CD4-positive, alpha-beta T cell treated with Interleukin-12 subunit alpha and Interleukin-12 subunit beta, for 1 hour (primary cell): ENCODE measurements at places on chromosomes 2 and 18.

GRCh38 chr2:74086021-74086420, 61.7 kb downstream of the BOLA3 start:
- DNase-seq: no peak

GRCh38 chr2:95313296-95314131, 16.4 kb downstream of the KCNIP3 start:
- DNase-seq: no peak

DNA sequence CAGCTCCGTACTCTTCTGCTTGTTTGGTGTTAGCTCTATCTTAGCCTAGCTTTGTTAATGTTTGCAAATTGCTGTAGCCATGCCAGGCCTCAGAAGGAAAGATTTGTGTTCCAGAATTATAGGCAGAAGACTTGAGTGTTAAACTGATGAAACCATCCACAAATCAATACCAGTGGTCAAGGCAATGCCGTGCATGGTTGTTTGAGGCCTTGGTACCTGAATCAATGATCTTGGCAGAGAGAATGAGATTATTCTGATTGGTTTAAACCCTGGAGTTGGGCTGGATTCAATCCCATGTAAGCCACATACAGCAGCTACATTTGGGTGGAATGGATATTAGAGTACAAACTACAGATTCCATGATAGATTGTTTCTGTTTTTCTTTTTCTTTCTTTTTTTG, 4.9 kb downstream of the HADHB start:
- DNase-seq: no peak

GRCh38 chr18:79528846-79529245, 133.1 kb downstream of the NFATC1 start:
- DNase-seq: peak; percentile 79

DNA sequence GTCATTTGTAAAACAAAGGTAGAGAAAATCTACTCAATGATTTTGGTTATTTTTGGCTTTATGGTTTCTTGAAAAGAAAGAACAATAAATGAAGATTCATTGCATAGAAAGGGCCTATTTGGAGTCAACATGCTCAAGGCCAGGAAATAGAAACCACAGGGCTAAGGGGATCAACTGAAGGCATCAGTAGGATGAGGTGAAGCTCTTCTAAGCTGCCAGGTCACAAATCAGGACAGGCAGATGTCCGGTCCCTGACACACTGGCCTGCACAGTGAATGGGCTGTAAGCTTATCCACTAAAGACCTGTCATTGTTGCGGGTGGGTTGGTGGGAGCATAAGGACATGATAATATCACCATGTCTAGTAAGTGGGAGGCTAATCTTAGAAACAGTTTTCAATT, 31.6 kb upstream of the RNF138 start:
- no peak for DNase-seq

DNA sequence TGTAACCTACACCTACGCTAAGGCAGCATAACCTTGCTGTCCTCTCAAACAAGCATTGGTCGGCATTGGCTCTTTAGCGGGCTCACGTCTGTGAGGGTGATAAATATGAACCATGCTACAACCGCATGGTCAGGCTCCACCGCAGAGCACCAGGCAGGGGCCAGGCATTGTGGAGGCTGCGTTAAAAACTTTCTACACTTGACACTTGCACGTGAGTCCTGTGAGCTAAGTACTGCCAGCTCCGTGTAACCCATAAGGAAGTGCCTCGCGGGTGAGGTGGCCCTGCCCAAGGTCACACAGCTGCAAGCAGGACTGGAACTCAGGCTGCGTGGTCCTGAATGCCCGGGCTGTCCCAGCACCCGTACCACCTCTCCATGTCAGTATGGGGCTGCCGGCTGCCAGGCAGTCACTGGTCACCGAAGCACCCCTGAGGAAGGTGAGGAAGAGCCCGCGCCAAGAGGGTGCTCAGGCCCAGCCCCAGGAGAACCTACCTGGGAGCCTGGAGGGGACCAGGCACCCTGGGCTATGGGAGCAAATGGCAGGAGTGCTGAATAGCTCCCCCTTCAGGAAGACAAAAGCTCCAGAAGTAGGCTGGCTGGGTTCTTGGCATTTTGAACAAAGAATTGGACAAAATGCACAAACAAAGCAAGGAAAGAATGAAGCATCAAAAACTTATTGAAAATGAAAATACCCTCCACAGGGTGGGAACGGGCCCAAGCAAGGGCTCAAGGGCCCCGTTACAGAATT, 271.1 kb upstream of the RAB6C start:
- no peak for DNase-seq

DNA sequence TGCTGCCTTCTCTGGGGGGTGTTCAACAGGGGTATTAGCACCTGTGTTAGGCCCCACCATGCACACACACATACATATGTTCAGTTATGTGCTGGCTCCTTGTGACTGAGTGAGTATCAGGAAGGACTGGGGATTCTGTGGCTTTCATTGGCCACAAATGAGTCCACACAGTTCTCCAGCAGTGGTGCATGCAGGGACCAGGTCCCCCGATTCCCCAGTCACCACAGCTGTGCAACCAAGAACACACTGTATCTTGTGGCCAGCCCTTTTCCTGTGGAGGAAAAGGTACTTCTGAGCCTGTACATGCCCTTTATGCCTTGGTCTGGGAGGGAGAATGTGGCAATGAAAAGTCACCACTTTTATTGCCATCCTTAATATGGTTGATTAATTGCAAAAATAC, 74.9 kb upstream of the KLF7 start:
- DNase-seq: no peak

DNA sequence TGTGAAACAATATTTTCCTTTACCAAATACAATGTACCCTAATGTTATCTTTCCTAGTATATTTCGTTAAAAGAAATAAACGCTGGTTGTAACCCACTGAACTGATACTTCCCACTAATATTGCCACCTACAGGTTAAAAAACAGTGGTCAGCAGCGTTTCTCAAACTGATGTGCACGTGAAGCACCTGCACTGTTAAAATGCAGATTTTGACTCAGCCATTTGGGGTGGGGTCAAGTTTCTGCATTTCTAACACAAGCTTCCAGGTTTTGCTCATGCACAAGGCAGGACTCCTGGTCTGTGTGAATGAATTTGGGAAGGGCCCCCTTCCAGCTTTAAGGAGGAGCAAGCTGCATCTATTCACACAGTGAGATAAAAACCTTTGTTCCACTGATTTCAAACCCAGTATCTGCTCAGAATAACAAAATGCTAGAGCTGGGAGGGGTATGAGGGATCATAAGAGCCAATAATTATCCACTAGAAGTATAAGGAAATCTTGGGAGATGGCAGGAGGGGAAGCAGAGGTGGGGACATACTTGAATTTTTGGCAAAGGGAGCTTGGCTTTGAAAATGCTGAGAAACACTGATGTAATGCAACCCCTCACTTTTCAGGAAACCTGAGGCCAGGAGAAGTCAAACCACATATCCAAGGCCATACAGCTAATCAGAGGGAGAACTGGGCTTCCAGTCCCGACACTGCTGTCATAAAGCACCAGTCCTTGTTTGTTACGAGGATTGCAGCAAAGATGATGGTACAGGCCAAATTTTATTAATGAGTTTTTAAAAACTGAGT, 116.2 kb downstream of the RBMS1 start:
- DNase-seq: no peak

GRCh38 chr2:182652326-182652725, 63.7 kb upstream of the DNAJC10 start:
- DNase-seq: peak; percentile 17

GRCh38 chr2:222521099-222521498, 96.8 kb downstream of the SGPP2 start:
- DNase-seq: no peak

- no peak for DNase-seq
These were observed 271.3 kb downstream of the CCDC178 start for GRCh38 chr18:33169218-33169617.

DNA sequence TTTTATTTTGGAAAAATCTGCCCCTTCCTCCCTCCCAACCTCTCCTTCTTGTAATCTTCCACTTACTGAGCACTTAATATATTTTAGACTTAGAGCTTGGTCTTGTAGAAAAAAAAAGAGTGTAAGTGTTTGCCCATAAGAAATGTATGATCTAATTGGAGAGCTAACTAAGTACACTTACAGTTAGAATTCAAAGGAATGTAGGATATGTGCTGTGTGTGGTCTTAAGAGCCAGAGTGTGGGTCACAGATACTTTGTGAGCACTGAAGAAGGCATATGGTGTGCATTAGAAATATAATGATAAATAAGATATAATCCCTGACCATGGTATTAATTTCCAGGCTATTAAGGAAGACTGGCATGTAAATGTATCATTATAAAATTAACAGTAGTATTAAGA, 91.8 kb upstream of the ZNF521 start:
- no peak for DNase-seq

DNA sequence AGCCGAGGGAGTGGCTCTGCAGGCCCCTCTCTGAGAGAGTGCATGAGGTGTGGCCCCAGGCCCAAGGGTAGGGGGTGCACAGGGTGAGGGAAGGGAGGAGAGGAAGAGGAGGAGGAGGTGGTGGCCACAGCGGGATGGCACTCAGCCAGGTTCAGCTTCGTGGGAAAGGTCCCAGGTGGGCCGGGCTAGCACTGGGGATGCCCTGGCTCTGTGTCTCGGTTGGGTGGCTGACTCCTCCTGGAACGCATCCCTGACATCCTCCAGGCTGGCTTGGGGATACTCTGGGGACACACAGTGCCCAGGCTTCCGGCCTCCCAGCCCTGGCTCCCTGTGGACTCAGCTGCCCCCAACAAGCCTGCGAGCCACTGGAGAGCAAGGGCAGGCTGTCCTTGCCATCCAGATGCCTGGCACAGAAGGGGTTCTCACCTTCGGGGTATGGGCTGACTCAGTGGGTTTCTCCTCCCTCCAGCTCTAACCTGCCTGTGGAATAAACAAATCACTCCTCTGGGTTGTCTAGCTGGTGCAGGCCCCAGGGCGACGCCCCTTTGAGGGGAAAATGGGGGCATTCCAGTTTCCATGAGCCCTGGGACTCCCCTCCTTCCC, 582 bp upstream of the ZAP70 start:
- no peak for DNase-seq

DNA sequence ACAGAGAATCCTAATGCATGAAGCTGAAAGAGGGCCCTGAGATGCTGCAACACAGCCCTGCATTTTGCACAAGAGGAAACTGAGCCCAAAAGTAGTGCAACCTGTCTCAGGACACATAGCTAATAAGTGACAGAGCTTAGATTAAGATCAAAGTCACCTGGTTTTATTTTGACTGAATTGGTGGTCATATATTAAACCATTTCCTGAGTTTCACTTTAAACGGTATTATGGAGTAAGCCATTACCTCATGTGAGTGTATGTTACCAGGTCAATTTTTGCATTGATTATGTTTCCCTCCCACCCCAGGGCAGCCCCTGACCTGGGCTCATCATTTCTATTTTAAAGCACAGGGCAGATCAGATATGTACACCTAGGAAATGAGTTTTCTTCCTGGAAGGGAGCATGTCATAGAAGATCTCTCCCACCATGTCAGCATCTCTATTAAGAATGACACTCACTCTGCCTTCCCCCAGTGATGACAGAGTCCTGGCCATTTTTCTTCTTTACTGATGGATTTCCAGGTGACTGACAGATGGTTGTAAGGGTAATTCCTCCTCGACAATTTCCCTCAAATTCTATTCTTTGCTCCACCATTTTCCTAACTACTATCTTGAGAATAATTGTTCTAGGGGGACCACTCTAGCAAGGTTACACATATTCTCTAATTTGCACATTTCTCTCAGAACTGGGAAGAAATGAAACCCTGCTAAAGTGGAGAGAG, 441.3 kb upstream of the SLC14A2 start:
- no peak for DNase-seq

GRCh38 chr2:98015671-98016070, 19.9 kb upstream of the TMEM131 start:
- no peak for DNase-seq

DNA sequence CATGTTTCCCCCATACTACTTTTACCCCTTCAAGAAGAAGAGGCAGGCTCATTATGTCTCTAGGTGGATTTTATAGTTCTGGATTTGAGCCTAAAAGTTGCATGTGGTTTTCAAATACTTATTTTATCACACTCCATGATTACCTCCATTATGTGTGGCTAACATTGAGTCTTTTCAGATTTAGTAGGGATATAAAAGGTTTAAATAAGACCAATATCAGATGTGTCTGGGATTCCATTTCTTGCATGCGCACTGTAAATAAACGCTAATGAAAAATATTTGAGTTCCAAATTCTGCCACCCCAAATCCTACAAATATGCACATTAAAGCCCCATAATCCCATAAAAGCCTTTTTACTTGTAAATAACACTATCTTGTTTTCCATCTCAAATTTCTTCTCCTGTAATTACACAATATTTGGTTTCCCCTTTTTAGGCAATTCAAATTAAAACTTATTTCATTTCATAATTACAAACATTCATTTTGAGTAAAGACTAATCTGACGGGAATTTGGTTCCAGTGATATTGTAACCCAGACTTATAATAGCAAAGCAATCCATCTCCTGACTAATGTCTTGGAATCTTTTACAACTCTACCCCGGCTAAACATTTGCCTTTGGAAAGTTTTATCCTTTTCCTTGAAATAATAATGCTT, 600.0 kb downstream of the SLC4A3 start:
- no peak for DNase-seq

- DNase-seq: no peak
These were observed 141.0 kb upstream of the CTDP1 start for GRCh38 chr18:79538635-79539034.

DNA sequence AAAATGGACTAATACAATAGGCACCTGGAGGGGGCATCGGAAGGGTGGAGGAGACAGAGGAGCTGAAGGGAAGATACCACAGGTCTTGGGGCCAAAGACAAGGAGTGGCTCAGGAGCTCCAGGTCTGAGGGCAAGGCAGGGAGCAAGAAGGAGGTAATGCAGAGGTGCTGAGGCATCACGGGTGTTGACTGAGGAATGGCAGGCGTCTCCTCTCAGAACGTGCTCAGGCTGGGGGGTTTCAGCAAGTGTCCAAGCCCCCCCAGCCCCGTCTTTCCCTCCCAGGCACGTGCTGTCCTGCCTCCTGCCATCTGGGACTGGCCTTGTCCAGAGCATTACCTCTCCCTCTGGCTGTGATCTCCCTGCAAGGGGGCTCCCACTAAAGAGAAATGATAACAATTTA, 265.4 kb downstream of the DCDC2C start:
- no peak for DNase-seq

DNA sequence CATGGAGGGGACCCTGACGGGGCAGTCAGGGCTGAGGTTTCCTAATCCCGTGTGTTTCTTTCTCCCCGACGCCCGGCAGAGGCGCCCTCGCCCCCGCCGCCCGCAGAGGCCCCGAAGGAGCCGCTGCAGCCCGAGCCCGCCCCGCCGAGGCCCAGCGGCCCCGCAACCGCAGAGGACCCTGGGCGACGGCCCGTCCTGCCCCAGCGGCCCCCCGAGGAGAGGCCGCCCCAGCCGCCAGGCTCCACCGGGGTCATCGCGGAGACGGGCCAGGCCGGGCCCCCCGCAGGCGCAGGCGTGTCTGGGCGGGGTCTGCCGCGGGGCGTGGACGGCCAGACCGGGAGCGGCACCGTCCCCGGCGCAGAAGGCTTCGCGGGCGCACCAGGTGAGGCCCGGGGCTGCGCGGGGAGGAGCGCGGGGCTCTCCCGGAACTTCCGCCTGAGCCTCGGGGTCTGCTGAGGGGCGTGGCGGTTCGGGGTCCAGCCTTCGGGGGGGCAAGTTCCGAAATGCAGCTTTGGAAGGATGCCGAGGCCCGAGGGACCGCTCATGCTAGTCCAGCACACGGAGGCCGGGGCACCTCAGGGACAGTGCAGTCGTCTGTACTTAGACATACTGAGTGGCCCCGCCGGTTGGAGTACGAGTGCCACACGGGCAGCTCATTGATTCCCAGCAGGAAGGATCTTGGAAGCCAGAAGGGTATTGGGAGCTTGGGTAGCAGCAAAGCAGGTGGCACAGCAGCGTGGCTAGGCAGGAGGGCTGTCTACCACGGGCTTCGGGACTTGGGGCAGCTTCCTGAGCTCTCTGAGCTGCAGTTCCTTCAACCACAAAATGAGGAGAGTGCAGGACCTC, 60.1 kb downstream of the EMILIN2 start:
- DNase-seq: peak; percentile 55
